ENCODE measurements at places on chromosomes 4 and X.

- no peak for DNase-seq
These were observed 49.2 kb upstream of the STX18 start for GRCh38 chr4:4591071-4591470.

DNA sequence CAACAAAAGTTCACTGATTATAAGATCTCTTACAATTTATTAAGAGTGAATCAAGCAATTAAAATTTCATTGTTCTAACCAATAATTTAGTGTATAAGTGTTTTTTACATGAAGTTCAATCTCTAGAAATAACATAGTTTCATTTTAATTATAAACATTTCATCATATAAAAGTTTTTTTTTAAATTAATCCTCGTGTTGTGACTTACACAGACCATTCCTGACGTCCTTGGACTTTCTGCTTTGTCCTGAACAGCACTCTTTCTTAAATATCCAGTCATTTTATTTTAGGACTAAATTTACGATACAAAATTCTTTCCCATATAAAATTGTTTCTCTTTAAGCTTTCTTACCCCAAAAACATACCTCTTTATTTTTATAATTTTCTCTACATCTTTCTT, 841.7 kb upstream of the POU3F4 start:
- no peak for DNase-seq

- no peak for DNase-seq
These were observed 338.6 kb downstream of the SPIN4 start for GRCh38 chrX:63012574-63012973.

- no peak for DNase-seq
These were observed 91.9 kb downstream of the SEL1L3 start for GRCh38 chr4:25770847-25771246.

DNA sequence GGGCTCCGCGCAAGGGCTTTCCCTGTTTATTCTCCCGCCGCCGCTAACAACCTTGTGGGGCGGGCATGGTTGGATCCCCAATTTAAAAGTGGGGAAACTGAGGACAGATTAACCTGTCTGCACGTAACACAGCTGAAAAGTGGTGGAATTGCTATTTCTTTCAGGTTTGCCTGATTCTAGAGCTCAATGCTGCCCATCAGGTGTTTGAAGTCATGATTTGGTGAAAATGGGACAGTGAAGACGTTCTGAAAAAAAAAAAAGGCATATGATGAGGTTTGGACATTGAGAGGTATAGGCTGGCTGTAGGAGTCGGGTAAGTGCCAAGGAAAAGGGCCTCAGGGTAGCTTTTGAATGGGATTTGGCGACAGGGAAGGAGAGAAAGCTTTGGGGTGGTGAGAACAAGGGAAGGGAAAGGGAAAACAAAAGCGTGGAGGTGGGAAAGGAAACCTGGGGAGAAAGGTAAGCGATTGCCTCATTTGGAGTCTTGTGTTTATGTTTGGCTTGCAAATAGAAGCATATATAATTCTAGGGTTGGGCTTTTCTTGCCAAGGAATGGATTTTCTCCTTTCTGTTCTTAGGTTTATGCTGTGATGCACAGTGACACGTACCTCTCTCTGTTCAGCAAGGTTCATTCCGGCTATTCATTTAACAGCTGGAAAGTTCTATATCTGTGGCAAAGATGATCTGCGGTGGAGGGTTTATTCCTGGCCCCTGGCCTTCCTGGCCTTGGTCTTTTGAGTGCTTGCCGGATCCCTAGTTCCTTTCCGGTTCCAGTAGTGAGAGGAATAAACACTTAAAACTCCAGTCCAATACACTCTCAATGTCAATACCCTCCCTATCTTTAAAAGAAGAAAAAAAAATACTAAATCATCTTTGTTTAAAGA, 2.4 kb upstream of the STIM2 start:
- DNase-seq, result peak; percentile 40

- peak; percentile 1 for DNase-seq
These were observed 45.3 kb downstream of the KLHL15 start for GRCh38 chrX:23981711-23982110.

- no peak for DNase-seq
These were observed 190.2 kb upstream of the AGA start for GRCh38 chr4:177632481-177632880.

- no peak for DNase-seq
These were observed 5.2 kb downstream of the MAP9 start for GRCh38 chr4:155371432-155372043.

DNA sequence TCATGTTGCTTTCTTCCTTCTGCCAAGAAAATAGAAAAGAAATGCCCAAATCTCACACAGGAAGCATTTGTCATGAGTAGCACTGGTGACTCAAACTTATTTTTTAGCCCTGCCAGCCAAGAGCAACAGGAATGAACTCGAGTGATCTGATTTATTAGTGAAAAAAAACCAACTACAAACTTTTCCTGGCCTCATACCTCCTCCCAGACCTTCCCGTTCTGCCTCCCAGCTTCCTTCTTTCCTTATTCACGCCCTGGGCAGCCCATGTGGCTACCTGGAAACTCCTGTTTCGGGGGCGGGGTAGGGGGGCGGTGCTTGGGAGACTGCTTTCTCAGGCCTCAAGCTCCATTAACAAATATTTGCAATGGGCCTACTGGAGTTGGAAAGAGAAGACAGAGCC, 178.5 kb downstream of the NHS start:
- no peak for DNase-seq

DNA sequence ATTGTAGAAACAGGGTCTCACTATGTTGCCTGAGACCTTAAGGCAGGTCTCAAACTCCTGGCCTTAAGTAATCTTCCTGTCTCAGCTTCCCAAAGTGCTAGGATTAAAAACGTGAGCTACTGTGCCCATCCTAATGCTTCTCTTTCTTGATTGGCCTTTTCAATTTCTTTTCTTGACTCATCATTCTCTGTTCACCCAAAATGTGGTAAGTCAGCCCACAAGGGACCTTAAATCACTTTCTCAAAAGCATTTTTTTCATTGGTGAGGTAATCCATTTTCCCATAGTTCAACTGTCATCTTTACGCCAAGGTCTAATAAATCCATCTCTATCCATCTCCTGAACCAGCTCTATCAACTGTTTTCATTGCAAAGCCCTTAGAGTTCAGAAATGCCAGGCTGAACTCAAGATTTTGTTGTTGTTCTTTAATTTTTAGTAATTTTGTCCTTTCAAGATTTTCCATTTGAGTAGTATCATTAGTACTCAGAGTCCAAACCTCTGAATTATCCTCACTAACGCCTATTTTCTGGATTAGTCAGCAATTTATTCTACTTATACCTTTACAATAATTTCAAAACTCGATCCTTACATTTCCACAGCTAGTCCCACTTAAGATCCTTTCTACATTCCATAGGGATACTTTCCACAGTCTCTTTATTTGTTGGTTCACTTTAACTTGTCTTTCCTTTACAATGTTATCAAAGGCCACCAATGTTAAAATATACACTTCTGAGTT, 528.6 kb downstream of the IL15 start:
- no peak for DNase-seq

- no peak for DNase-seq
These were observed 51.4 kb downstream of the SHROOM4 start for GRCh38 chrX:50762578-50762977.

DNA sequence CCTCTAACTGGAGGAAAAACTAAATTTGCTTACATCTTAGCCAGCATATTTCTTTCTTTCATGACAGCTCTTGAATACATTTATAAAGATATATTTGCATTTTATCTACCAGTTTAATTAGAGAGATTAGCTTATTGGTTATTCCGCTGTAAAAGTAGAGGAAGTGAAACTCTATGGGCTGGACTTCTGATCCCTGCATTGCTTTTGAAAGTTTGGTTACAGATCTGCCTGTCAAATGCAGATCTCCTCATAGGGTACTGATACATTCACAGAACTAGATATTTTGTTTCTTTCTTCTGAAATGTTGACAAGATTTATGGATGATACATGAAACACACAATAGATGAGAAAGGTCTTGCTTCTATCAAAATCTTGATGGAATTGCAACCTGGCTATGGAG, 581.4 kb upstream of the AADAT start:
- DNase-seq, result no peak

- no peak for DNase-seq
These were observed 60.6 kb downstream of the OPHN1 start for GRCh38 chrX:68372665-68373064.

GRCh38 chrX:19747652-19748610, 139.5 kb downstream of the SH3KBP1 start:
- no peak for DNase-seq

DNA sequence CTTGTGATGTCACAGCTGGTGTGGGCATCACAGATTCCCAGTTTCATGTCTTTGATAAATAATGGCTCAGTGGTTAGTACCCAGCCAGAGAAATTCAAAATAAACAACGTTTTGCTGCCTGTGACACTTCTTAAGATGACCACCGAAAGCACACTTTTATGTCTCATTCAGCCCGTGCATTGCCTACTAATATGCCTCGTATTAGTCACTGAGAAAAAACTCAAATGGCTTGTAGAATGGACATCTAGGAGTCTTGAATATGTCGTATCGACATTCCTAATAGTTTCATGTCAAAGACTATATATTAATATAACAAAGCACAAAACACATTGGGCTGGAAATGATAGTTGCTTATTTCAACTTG, 103.9 kb upstream of the FAT1 start:
- DNase-seq, result no peak

DNA sequence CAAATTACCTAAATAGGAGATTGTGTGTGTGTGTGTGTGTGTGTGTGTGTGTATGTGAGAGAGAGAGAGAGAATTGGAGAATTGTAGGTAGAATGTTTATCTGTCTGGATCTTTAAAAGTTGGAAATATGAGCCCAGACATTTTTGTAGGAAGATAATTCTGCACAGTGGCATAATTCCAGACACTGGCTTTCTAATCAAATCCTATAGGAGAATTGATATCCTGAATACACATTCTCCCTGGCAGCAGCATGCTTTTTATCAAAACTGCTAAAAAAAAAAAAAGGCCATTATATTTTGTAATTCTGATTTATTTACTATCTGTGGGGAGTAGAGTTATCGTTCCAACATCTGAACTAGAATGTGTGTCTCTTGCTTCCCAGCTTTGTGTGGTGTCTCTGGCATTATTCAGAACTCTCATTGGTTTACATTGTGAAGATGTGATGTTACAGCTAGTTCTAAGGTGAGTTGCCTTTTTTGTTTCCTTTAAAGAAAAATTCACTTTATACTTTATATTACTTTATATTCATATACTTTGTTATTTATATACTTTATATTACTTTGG, 122.4 kb downstream of the GATB start:
- DNase-seq, result no peak

All from NCI-H2029 (cell line).